Naive thymus-derived CD8-positive, alpha-beta T cell (primary cell): ENCODE measurements at places on chromosomes 2 and 18. TPM values are rescaled to one million over a fixed set of nuclear protein-coding genes. Genes with fewer than 3 reads are reported as not detected.

- DNase-seq = no peak
These were observed 498 bp downstream of the ITGAV start for GRCh38 chr2:186590350-186590758.

- DNase-seq = no peak
These were observed 433.3 kb upstream of the TCF4 start for GRCh38 chr18:56021136-56021808.

DNA sequence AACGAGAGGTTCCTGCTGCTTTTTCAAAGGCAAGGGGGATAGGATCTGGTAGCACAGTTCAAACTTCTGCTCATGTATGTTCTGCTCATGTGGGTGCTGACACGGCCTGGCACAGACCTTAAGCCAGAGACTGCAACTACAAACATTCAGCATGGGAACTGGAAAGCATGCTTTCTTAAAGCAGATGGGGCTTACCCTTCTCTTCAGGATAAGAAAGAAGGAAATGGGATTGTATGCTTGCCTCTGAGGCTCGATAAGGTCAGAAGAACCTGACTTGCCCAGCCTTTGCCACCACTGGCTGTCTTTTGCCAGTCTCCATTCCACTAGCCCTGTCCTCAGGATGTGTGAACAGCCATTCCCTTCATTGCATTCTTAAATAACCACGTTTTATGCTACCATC is 10.7 kb downstream of the DOCK10 start:
- no peak for DNase-seq

DNA sequence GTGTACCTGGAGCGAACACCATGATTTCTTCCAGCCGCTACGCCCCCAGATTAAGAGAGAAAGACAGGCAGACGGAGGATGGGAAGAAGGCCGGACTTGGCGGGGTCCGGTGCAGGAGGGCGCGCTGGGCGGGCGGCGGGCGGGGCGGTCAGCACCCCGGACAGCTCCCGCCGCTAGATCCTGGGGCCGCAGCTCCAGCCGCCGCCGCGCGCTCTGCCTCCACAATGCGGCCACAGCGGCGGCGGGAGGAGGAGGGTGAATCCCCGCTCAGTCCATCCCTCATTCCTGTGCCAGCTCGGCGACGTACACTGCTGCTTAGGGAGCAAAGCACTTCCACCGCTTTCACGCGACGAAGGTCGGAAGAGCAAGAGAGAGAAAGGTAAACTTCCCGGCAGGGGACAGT is at the start of gene AKAIN1:
AKAIN1 (minus strand) TSS at position 226 of the 403 bp plus-strand sequence; CDS start at position 22, 204 bp downstream.
- DNase-seq = no peak

- DNase-seq = no peak
These were observed 33.4 kb downstream of the NCK2 start for GRCh38 chr2:105778080-105778607.

GRCh38 chr18:32956591-32957315 is 183.9 kb upstream of the KLHL14 start:
- DNase-seq = no peak

- DNase-seq = no peak
These were observed 333.4 kb upstream of the KCNH7 start for GRCh38 chr2:163171786-163172530.

GRCh38 chr2:184554736-184555135 is 43.6 kb upstream of the ZNF804A start:
- DNase-seq = no peak

DNA sequence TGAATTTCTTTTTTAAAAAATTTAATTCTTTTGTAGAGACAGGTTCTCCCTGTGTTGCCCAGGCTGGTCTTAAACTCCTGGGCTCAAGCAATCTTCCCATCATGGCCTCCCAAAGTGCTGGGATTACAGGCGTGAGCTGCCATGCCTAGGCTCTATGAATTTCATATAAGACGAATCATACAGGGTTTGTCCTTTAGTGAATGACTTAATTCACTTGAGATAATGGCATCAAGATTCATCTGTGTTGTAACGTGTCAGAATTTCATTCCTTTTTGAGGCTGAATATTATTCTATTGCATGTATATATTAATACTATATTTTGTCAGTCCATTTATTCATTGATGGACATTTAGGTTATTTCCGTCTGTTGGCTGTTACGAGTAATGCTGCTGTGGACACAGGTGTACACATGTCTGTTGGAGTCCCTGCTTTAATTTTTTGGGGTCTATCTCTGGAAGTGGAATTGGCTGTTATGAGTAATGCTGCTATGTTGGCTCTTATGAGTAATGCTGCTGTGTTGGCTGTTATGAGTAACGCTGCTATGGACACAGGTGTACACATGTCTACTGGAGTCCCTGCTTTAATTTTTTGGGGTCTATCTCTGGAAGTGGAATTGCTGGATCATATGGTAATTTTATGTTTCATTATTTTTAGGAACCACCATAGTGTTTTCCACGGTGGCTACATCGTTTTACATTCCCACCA is 210.6 kb downstream of the CAMKMT start:
- no peak for DNase-seq

TTN gene
- 28.1 TPM for total RNA-seq

NT5DC4 gene
- total RNA-seq = not detected

LBX2 gene
- total RNA-seq = not detected

GAL3ST2 gene
- total RNA-seq = not detected
